ENCODE measurements at places on chromosomes 4 and X.

DNA sequence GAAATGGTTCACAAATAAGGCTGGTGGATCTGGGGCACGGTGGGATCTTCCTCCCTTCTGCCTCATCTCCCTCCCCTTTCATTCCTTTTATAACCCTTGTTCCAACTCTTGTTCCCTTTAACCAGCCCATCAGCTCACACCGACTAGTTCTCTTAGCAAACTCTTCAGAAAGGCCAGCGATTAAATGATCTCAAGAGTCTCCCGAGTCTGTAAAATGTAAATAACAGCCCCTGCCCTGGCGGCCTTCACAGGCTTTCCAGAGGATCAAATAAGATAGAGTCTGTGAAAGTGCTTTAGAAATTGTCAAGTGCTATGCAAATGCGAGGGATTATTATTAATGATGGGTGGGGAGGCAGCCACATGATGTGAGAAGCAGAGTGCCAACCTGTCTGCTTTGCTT is 27.1 kb downstream of the TSC22D3 start:
- DNase-seq: no peak

DNA sequence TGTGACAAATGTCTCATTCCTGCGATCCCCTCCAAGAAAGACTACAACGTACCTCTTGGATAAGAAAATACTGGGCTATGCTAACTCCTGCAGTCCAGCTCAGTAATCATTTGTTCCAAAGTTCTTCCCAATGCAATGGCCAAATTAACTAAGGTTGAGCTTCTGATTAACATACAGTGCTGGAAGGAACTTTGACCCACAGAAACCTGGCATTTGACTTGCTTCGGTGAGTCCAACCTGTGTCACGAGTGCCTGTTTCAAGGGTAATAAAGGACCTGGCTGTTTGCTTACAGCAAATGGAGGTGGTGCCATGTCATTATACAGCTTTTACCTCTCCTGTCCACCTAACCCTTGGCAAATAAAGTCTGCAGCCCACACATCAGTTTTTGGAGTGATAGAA is 83.2 kb downstream of the RBM47 start:
- DNase-seq: no peak

DNA sequence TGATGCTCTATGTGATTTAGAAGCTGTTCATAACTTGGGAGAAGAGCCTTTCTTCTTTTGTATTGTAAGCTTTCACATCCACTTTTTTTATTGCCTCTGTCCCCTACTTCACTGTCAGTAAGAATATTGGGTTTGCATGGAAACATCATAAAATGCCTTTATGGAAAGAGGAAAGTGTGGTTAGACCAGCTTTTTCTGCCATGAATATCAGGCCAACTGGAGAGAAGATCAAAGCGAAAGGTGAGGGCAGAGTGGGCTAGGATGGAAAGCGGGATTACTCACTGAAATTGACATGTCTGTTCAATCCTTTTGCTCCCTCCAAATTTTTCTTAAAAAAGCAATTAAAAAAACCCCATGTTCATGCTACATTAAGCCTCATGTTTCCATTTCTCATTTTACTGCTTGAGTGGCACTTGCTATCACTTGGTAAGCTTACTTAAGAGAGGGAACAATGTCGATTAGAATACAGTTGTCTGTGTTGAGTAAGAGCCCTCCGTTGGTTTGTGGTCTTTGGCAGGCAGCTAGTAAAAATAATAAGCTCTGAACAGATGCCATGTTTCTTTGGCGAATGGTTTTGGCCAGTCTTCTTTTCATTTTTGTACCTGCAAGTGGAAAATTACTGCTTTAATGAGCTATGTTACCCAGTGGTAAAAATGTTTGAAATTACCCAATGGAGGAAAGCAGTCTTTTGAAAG is 35.9 kb downstream of the SUPT20HL1 start:
- DNase-seq: peak; percentile 66

DNA sequence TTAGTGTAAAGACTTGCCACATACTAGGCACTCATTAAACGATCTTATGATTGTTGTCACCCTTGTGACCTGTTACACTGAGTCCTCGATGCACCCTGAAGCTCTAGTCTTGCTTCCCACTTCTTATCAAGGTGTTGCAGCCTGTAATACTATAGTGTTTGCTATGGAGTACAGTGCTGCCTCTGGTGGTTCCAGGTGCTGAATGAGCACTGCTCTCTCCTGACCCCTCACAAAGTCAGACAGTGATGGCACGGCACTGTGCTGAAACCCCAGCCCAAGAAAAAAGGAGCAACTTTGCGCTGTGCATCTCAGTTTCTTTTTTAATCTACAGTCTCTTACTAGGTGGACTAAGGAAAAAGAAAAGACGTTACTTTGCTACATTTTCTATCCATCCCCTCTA is 106.3 kb downstream of the GC start:
- DNase-seq: no peak

DNA sequence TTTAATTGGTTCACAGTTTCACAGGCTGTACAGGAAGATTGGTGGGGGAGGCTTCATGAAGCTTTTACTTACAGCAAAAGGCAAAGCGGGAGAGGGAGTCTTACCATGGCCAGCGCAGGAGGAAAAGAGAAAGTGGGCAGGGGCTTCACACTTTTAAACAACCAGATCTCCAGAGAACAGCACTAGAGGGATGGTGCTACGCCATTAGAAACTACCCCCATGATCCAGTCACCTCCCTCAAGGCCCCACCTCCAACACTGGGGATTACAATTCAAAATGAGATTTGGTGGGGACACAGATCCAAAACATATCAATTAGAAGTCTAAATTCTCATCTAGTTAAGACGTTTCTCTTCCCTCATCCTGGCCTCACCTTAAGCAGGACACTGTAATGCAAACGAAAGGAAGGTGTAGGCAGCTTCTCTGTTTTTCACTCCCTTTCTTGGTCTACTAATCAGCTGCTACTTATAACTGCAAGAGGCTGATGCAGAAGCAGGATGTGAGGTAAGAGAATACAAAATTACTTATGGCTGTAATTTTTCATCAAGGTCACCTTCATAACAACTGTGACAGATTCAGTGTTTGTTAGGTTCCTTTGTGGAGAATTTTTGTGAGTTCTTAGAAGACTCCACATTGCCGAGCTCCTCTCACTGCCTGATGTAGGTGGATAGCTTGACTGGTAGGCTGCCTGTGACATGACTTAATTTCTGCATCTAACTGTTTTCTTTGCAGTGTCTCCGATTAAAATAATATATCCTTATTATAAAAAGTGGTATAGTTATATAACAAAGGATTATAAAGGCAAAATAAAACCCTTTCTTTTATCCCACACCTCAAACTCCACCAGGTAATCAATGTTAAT is 255.1 kb downstream of the IL15 start:
- DNase-seq: no peak

DNA sequence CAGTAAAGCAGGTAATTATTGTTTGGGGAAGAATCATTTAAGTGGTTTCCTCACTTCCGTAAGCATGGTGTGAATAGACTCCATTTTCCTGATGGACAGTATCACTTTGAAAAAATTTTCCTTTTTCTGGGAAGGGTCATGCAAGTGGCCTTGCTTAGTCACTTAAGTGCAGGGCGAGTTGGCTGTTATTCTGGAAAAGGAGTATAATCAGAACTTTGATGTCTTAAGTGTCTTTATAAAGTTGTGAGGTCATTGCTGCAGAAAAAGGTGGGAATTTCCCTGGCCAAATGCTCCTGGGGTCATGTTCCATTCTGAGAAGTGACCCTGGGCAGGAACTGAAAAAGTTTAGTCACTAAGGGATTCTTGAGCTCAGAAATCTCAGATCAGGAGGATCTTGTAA is 146.1 kb upstream of the OTUD4 start:
- DNase-seq: no peak

DNA sequence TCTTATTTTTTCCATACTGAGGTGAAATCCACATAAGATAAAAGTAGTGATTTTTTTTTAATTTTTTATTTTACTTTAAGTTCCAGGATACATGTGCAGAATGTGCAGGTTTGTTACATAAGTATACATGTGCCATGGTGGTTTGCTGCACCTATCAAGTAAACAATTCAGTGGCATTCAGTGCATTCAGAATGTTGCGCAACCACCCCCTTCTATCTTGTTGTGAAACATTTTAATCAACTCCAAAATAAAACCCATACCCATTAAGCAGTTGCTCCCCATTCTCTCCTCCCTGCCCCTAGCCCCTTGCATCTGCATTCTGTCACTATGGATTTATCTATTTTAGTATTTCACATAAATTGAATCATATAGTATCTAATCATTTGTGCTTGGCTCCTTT is 121.2 kb downstream of the KLHL13 start:
- DNase-seq: no peak

DNA sequence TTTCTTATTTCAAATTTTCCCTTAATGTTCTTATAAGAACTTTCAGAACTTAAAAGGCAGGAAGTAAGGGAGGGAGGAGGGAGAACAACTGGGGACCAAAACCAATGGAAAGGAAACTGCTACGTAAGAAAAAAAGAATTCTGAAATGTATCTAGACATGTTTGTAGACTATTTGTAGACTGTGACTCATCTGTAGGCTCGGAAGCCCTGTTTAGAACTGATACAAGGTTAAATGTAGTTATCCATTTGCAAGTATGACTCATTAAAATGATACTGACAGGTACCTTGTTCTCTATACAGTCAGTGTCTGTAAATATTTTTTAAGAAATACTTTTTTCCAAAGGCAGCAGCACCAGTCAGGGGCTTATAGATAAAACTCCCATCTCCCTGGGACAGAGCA is 202.0 kb downstream of the DHX15 start:
- DNase-seq: no peak
